ENCODE measurements at places on chromosomes 7 and 10. TPM values are rescaled to one million over a fixed set of nuclear protein-coding genes. Genes with fewer than 3 reads are reported as not detected.

GRCh38 chr7:89623018-89623672, 531.1 kb upstream of the STEAP1 start:
- no peak overlapping the region for H3K4me3 ChIP-seq
- H3K4me1 ChIP-seq: no peaks in the 10 kb centered on the region
- no peak overlapping the region for H3K27ac ChIP-seq
- DNase-seq: no peak

GRCh38 chr7:152052771-152053170, 27.3 kb downstream of the GALNT11 start:
- H3K27ac ChIP-seq: no peak overlapping the region
- no peak for DNase-seq
- no peaks in the 10 kb centered on the region for H3K4me1 ChIP-seq
- no peaks in the 10 kb centered on the region for H3K36me3 ChIP-seq
- no peak overlapping the region for H3K4me3 ChIP-seq

DNA sequence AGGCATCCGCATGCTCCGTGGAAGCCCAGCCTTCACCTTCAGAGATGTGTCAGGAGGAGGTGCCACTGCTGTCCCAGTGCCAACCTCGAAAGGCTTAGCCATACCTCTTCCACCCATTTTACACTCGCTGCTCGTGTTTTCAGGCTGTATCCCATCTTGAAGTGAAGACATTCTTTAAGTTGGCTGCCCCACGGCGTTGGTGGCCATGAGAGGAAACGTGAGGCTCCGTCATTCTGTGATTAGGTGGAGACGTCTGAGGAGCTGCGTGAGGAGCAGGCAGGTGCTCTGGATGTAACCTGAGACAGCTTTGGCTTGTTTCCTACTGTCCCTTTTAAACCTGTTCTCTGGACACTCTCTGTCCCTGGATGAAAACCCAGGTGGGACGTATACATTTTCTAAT, 159.9 kb upstream of the RNF32 start:
- no peaks in the 10 kb centered on the region for H3K27me3 ChIP-seq
- H3K4me3 ChIP-seq: no peak overlapping the region
- no peaks in the 10 kb centered on the region for H3K36me3 ChIP-seq
- DNase-seq: no peak
- no peak overlapping the region for H3K27ac ChIP-seq

DNA sequence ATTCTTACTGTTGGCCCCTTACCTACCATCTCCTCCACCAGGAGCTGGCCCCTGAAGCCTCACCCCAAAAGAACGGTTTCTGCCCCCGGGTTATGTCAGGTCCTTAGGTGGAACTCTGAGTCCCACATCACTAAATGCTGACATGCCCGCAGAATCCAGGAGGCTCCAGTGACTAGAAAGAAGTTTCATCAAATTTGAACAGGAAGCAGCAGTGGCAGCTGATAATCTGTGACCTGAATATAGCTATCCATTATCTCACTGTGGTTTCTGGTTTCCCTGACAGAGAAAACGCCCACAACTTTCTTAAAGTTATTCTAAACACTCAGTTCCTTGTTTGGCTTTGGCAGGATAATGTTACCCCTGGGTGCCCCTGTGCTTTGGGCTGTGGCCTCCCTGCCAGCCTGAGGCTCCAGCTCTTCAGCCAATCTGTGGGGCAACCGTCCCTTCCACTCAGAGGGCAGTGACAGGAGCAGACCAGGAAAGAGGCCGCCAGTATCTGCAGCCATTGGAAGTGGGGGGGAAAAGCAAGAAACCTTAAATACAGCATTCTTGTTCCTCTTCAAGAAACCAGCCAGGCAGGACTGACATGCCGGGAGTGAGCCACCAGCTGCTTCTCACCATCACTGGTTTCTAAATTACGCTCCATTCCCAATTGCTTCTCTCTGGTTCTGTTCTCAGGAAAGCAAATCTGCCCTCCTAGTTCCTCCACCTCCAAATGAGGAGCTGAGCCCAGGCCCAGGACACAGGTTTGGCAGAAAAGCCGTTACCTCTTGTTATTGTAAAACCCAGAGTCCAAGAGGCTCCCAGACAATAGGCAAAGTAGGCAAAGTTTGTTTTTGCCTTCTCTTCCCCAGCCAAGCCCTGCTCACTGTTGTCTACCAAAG, 41.2 kb upstream of the VCL start:
- no peak for DNase-seq
- peak overlapping the region; percentile 51 for H3K27ac ChIP-seq
- no peaks in the 10 kb centered on the region for H3K4me1 ChIP-seq
- no peaks in the 10 kb centered on the region for H3K36me3 ChIP-seq
- no peak overlapping the region for H3K4me3 ChIP-seq
- no peaks in the 10 kb centered on the region for H3K27me3 ChIP-seq

DNA sequence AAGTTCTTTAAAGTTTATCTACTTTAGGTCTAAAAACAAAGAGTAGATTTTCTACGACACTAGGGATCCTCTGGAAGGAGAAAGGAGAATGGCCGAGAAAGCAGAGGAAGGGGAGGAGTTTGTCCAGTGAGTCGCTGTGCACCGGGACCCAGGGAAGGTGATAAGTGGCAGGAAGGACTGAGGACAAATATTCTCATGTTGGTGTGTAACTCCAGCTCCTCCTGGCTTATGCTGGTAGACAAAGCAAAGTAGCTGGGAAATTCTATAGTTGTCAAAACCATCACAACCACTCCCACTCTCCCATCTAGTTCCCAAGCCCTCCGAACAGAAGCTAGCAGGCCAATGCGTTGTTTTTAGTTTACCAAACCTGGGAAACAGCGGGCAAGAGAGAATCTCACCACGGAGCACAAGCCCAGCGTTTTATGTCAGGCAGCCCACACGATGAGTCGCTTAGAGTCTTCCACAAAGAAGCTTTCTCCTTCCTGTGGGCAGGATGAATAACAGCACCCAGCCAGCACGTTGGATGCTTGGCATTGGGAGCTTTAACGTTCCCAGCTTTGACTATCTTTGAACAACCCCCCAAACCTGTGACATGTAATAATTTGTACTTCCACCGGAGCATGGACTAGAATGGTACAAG, 32.9 kb upstream of the JCAD start:
- H3K4me1 ChIP-seq: no peaks in the 10 kb centered on the region
- no peaks in the 10 kb centered on the region for H3K27me3 ChIP-seq
- H3K4me3 ChIP-seq: no peak overlapping the region

DNA sequence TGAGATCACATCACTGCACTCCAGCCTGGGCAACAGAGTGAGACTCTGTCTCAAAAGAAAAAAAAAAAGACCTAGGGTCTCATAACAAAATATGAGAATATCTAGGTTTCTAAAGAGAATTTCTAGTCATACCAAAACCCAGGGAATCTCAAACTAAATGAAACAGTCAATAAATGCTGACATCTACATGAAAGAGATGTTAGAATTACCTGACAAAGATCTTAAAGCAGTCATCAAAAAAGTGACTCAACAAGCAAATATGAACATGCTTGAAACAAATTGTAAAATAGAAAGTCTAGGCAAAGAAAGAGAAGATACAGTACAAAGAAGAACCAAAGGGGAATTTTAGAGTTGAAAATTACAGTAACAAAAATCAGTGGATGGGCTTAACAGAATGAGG, 26.9 kb upstream of the RET start:
- no peak overlapping the region for H3K27ac ChIP-seq
- no peak overlapping the region for H3K4me3 ChIP-seq
- no peaks in the 10 kb centered on the region for H3K36me3 ChIP-seq
- no peaks in the 10 kb centered on the region for H3K4me1 ChIP-seq
- no peaks in the 10 kb centered on the region for H3K27me3 ChIP-seq
- DNase-seq: no peak

DNA sequence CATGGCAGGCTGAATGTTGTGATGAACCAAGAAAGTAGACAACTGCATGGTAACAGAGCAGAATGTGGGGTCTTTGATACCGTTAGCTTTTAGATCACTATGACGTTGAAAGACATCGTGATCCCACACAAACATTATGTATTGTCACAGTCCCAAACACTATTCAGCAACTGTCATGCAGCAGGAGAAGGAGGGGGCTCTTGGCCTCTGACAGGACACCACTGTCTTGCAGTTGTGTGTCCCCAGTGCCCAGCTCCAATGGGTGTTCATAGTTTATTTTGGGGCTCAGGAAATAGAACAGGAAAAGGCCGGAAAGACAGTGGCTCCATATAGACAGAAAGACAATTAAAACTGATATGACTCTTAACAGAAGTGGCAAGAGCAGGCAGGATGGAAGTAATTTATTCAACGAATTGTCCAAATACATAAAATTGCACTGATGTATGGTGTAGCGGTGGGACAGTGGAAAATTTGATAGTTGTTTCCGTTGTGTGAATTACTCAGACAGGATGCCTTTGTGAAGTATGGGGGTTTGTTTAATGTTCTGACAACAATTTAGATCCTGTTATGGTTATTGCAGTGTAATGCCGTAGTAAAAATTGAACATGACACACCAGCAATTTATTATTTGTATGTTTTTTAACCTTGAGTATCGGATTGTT, 292.0 kb downstream of the LRMDA start:
- H3K27me3 ChIP-seq: no peaks in the 10 kb centered on the region
- no peaks in the 10 kb centered on the region for H3K4me1 ChIP-seq
- no peak overlapping the region for H3K27ac ChIP-seq
- H3K36me3 ChIP-seq: no peaks in the 10 kb centered on the region
- no peak for DNase-seq

DNA sequence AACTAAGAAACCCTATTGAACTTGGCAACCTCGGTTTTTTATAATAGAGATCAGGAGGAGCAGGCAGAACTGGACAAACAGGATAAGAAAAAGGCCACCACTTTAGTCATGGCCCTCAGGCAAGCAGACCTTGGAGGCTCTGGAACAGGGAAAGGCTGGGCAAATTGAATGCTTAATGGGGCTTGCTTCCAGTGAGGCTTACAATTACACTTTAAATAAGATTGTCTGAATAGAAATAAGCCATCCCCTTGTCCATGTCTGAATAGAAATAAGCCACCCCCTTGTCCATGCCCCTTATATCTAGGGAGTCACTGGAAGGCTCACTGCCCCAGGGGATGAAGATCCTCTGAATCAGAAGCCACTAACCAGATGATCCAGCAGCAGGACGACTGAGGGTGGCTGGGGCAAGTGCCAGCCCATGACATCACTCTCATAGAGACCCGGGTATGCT, 40.6 kb downstream of the AKR1B15 start:
- no peaks in the 10 kb centered on the region for H3K27me3 ChIP-seq
- H3K4me3 ChIP-seq: no peak overlapping the region
- H3K36me3 ChIP-seq: no peaks in the 10 kb centered on the region
- no peak overlapping the region for H3K27ac ChIP-seq

The MLXIPL gene
- 16.2 TPM for total RNA-seq

The LRIT1 gene
- total RNA-seq: not detected

The CYP2W1 gene
- total RNA-seq: 5.7 TPM
